ENCODE measurements at places on chromosomes 5 and 9.

DNA sequence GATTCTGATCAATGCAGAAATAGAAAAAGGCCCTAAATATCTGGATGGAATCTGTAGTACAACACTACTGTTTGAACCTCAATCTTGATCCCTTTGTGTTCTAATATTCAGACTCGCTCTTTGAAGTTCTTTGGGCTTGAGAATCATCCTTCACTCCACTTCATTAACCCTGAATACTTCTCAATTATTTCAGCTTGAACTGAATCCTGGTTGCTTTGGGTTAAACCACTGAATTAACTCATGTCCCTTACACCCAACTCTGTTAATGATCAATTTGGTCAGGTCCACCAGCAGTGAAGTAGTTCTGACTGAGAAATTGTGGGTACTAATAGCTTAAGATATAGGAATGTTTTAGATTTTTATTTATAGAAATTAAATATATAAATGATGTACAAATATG is 1707.2 kb upstream of the ACO1 start:
- DNase-seq: no peak

GRCh38 chr9:81118416-81118815 is 570.9 kb downstream of the TLE1 start:
- no peak for DNase-seq

DNA sequence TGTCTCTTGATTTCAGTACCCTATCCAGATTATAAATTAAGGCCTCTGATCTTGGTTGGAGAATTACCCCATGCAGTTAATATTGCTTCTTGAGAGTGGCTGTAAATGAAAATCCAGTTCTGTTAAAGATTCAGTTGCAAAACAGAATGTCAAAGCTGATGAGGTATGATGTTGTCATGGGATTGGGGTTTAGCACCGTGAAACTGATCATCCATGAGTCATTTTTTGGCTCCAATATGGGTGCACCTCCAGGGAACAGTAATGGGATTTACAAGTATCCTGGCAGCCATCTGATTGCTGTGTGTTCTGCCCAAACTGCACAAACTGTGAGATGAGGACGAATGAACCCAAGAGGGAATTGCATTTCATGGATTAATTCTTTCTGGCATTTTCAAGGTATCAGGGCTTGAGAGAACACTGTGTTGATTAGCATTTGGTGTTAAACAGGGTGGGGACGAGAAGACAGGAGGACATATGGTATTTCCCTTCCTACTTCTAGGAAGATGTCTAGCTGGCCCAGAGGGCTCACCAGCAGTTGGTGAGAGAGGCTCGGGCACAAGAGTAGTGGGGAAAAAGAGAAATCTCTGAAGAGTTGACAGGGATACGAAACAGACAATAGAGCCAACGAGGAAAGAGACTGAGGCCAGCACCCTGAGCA is 214.7 kb downstream of the GAS1 start:
- DNase-seq: no peak

DNA sequence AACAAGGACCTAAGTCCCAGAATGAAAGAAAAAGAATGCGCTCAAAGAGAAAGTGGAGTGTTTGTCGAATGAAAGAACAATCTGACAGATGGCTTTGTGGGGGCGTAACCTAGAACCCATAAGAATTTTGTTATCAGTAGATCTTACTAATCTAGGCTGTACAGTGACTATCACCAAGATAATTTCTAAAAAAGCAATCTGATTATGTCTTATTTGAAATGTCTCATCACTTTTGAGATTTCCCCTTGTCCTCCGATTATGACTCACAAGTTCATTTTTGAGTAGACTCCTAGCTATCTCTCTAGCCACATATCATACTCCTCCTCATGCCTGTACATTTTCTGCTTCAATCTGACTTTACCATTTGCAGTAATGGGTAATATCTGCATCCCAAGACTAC is 135.6 kb upstream of the SMARCA2 start:
- no peak for DNase-seq

DNA sequence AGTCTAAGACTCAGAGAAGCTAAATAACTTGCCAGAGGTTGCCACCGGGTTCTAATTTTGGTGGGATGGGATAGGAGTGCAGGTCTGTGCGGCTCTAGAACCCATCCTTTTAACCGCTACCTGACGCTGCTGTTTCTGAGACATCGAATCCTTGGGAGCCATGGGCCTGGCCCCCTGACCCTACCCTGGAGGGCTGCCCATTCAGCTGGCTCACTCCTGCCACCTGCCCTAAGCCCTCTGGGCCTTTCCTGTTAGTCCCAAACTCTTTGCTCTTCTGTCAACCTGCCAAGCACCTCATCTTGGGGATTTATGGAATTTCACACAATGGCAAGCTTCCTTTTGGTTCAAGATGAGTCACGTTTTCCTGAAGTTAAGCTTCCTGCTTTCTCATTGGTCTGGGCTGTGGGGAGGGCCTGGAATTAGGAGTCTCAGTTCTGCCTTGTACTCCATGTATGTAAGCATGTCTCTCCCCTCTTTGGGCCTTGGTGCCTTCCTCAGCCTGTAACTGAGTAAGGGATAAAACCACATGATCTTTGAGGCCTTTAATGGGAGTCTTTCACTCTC is 26.6 kb downstream of the ENHO start:
- no peak for DNase-seq

- no peak for DNase-seq
Observed at GRCh38 chr5:80309871-80310665, 9.7 kb upstream of the SPZ1 start.

- no peak for DNase-seq
Observed at GRCh38 chr5:128706269-128706668, 168.2 kb upstream of the FBN2 start.

DNA sequence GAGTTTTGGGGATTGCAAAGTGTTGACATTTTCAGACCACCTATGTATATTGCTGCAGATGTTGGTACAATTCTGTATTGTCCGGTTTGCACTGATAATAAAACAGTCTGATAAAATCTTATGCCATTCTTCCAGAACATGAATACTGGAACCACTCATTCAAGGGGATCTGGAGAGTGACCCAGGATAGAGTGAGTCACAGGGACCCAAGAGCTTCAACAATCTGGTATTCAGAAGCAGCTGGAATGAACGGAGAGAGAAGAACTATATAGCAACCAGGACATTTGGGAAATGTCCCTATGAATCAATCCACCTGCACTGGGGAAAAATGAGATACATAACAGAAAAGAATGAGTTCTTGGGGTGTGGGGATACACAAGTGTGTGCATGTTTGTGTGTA is 73.3 kb downstream of the SH3TC2 start:
- no peak for DNase-seq
